Uterine smooth muscle cell (primary cell): ENCODE measurements at places on chromosomes 4 and X. TPM values are rescaled to one million over a fixed set of nuclear protein-coding genes. Genes with fewer than 3 reads are reported as not detected.

Gene BMP3
- total RNA-seq: under 0.01 TPM in 2 replicates

Gene TMPRSS11D
- total RNA-seq: under 0.01 and 0.33 TPM in 2 replicates

Gene SMIM31
- not detected in 2 replicates for total RNA-seq

Gene CETN2
- 39.2 and 56.4 TPM in 2 replicates for total RNA-seq

Gene WNK3
- 0.44 and 0.87 TPM in 2 replicates for total RNA-seq

Gene PSAPL1
- total RNA-seq: not detected in 2 replicates

Gene RTL3
- total RNA-seq: not detected in 2 replicates

Gene PITX2
- total RNA-seq: 0.37 and 0.89 TPM in 2 replicates

Gene ZAR1
- total RNA-seq: under 0.01 and 0.11 TPM in 2 replicates

Gene LUZP4
- total RNA-seq: not detected in 2 replicates

Gene SPOCK3
- 1.4 and 1.7 TPM in 2 replicates for total RNA-seq

Gene UBE2D3
- 305 and 381 TPM in 2 replicates for total RNA-seq

Gene AADAT
- total RNA-seq: 4.5 and 4.6 TPM in 2 replicates

Gene SPANXA2
- total RNA-seq: not detected in 2 replicates
